ENCODE measurements at places on chromosomes 2 and 18. TPM values are rescaled to one million over a fixed set of nuclear protein-coding genes. Genes with fewer than 3 reads are reported as not detected.

BCL2 gene
- total RNA-seq: 0.40 TPM

SLC4A1AP gene
- 31.5 TPM for total RNA-seq

NT5DC4 gene
- total RNA-seq: not detected

INHBB gene
- total RNA-seq: 25.0 TPM

REG3G gene
- total RNA-seq: not detected

EFEMP1 gene
- total RNA-seq: 40.4 TPM

KIAA2012 gene
- total RNA-seq: not detected

ATIC gene
- 212 TPM for total RNA-seq

LONRF2 gene
- 3.0 TPM for total RNA-seq

KLHL41 gene
- 0.15 TPM for total RNA-seq

DOK1 gene
- 4.6 TPM for total RNA-seq

MOGAT1 gene
- total RNA-seq: not detected

SULT1C4 gene
- 0.27 TPM for total RNA-seq

IL36A gene
- total RNA-seq: not detected

WDR35 gene
- 18.3 TPM for total RNA-seq

ALKAL2 gene
- total RNA-seq: not detected

TRIM54 gene
- 0.73 TPM for total RNA-seq

QPCT gene
- total RNA-seq: 19.4 TPM

TANK gene
- total RNA-seq: 60.0 TPM

INSIG2 gene
- 12.0 TPM for total RNA-seq

C18orf63 gene
- total RNA-seq: not detected

STAT1 gene
- total RNA-seq: 67.4 TPM

KCNK3 gene
- total RNA-seq: 0.84 TPM

EIF4E2 gene
- total RNA-seq: 101 TPM

METTL8 gene
- total RNA-seq: 27.3 TPM

GAD1 gene
- 0.59 TPM for total RNA-seq

UGT1A8 gene
- total RNA-seq: not detected

RNU2-63P gene
- total RNA-seq: not detected

LRRTM1 gene
- not detected for total RNA-seq

DYNAP gene
- total RNA-seq: not detected

RAB6C gene
- not detected for total RNA-seq

PSD4 gene
- total RNA-seq: 10.9 TPM

SMPD4 gene
- 76.9 TPM for total RNA-seq

SCLY gene
- 24.0 TPM for total RNA-seq

ZNF512 gene
- total RNA-seq: 19.4 TPM

SATB2 gene
- 3.4 TPM for total RNA-seq

SLC66A3 gene
- total RNA-seq: 39.9 TPM

HNMT gene
- 1.4 TPM for total RNA-seq

CYRIA gene
- total RNA-seq: 0.60 TPM

FER1L5 gene
- not detected for total RNA-seq

GRHL1 gene
- 0.70 TPM for total RNA-seq

IL36RN gene
- total RNA-seq: 0.13 TPM

SUMO1 gene
- 140 TPM for total RNA-seq

BCL11A gene
- total RNA-seq: not detected

IL36B gene
- 0.37 TPM for total RNA-seq

GNAL gene
- 5.4 TPM for total RNA-seq

MC5R gene
- total RNA-seq: not detected

CLIP4 gene
- total RNA-seq: 29.6 TPM

RNF125 gene
- 0.18 TPM for total RNA-seq

CCDC85A gene
- 0.12 TPM for total RNA-seq

DSG2 gene
- total RNA-seq: 69.7 TPM

LYPD1 gene
- 12.0 TPM for total RNA-seq

ABCG8 gene
- not detected for total RNA-seq

FAP gene
- not detected for total RNA-seq

IL1B gene
- 0.33 TPM for total RNA-seq

GPR17 gene
- 0.19 TPM for total RNA-seq

STEAP3 gene
- total RNA-seq: 32.7 TPM

GKN1 gene
- total RNA-seq: 0.45 TPM

TNS1 gene
- 21.4 TPM for total RNA-seq

Data from A549 treated with ZK216348 at 1 μM for 4 hours (cell line).